ENCODE measurements at places on chromosomes 2 and 18.

GRCh38 chr18:45940724-45941123 is 26.4 kb downstream of the EPG5 start:
- no peak for DNase-seq

GRCh38 chr2:219120082-219120481 is 40.5 kb downstream of the NHEJ1 start:
- DNase-seq: no peak

GRCh38 chr18:79707671-79708070 is 28.1 kb downstream of the CTDP1 start:
- no peak for DNase-seq

- no peak for DNase-seq
These were observed 259.2 kb downstream of the SLC4A3 start for GRCh38 chr2:219886615-219887014.

- DNase-seq: no peak
These were observed 104.4 kb upstream of the SOX11 start for GRCh38 chr2:5587766-5588165.

DNA sequence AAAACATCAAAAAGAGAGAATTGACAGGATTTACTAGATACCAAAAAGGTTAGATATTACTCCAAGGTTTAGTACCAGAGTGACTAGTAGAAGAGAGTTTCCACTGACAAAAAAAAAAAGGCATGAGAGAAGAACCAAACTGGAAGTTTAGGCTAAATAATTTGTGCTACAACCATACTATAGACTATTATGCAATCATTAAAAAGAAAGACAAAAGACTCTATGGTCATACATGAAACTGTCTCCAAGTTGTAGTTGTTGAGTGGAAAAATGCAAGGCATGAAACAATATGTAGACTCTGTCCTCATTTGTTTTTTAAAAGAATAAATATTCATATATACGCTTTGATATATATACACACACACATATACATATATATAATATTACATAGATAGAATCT is 1.7 kb upstream of the EXOC6B start:
- DNase-seq: no peak

DNA sequence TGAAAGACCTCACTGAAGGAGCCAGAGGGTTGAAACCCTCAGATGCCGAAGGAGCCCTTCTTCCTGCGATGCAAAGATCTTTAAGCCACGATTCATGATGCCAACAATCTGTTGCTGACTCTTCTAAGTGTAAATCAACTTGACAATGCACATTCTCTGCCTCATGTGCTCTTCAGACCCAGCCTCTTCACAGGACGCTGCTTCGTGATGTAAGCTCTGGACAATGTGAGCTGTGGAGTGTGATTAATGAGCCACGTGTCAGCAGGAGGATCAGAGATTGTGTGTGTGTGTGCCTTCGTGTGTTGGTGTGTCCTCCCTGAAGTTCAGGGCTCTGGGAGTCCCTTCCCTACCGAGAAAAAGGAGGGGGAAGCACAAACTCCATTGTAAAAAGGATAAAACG is 26.5 kb upstream of the TWIST2 start:
- no peak for DNase-seq

DNA sequence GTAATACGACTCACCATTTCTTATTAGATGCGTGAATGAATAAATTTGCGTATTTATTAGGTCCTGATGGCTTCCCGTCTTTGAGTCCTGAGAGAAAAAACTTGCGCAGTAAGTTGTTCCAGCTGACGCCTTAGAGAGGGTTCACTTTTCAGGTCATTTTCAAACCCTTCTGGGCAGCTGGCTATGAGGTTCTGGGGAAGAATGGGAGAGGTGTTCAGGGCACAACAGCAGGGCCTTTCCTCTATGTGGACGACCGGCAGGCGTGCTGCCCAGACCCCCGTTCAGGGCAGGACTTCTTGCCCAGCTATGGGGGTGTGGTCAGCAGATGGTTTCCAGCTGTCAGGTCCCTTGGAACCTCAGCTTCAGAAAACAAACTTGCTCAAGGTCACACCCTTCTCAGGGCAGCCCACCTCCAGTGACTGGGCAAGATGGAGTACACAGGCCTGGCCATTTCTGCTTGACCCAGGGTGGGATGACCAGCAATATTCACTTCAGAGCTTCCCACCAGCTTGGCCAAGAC is 61.1 kb upstream of the TNP1 start:
- no peak for DNase-seq

- peak; percentile 56 for DNase-seq
These were observed 14.9 kb upstream of the ITM2C start for GRCh38 chr2:230849633-230850357.

- no peak for DNase-seq
These were observed 153.0 kb downstream of the TMEM247 start for GRCh38 chr2:46632349-46632748.

DNA sequence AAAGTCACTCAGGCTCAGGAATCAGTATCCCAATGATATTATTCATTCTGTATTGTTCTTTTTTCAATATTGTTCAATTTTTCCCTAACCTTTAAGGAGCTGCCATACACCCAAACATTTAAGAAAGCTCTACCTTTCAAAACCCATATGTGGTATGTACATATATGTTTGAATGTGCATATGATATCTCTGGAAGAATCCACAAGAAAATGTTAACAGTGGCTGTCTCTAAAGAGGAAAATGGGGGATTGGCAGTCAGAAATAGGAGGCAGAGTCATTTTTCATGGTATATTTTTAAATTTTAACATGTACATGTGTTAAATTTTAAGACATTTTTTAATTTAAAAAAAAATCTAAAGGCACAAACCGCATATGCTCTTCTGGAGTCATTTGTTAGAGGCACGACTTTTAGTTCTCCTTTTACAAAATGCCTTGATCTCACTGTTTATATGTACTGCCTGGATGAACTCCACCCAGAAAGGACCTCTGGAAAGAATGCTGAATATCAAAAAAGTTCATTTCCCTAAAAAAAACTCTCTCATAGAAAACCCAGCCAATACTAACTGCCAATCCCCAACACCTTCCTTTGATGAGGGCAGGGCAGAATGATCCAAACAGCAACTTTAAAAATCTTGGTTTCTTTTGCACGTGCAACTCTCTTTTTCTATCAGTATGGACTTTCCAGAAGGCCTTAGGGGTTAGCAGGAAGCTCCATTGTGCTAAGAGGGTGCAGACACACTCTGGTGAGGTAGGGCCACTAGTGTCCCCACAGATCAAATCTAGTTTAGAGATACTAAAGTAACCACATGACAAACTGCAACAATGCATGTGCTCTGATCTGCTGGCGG is 23.6 kb downstream of the KCTD1 start:
- DNase-seq: no peak

GRCh38 chr2:234288974-234289455 is 207.9 kb downstream of the ARL4C start:
- DNase-seq: peak; percentile 50

GRCh38 chr2:74537140-74537539 is 7.4 kb downstream of the HTRA2 start:
- no peak for DNase-seq

- DNase-seq: no peak
These were observed 11.1 kb downstream of the ATG16L1 start for GRCh38 chr2:233262562-233262961.

GRCh38 chr2:19673213-19673791 is 228.5 kb downstream of the TTC32 start:
- DNase-seq: no peak

DNA sequence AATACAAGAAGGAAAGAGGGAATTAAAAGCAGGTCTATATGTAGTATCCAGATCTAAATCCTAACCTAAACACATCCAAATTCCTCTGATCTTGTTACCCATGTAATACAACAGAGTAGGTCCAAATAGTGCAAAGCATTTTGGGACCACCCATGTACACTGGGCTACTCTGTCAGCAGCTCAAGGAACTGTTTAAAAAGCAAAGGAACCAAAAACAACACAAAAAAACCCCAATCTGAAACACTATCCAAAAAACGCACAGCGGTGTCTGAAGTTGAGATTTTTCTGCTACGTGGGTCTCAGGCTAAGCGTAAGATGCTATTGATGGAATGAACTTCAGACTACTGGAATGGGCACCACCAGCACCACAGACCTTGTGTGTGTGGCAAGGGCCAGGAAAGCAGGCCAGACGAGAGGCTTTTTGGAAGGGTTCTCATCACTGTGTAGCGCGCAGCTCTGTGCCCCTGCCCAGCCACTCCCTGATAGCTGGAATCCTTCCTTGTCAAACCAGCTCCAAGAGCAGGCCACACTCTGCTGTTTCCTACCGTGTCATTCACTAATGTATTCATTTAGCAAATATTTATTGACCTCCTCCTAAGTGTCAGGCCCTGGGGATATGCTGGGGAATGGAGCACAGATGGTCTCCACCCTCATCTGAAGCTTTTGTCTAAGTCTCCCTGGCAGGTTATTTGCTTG is 101.4 kb downstream of the COLEC12 start:
- DNase-seq: no peak
